ENCODE measurements at places on chromosomes 6 and 20. TPM values are rescaled to one million over a fixed set of nuclear protein-coding genes. Genes with fewer than 3 reads are reported as not detected.

DNA sequence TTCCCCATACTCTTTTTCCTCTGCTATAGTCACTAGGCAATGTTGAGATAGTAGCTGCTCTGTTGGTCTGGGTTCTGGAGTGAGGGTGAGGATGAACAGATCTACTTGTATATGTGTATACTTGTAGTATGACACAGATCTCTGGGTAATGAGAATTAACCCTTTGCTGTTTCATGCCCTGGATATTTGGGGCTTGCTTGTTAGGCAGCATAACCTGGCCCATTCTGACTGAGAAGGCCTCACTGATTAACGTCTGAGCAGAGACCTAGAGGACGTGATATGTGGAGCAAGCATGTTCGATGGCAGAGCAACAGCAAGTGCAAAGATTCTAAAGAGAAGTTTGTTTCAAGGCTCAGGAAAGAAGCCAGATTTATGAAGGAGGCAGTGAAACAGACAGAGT lies 94.4 kb downstream of the TRMT6 start:
- no peak overlapping the region for H3K27ac ChIP-seq
- no peak for DNase-seq
- peaks cover 6% of the 10 kb centered on the region for H3K4me1 ChIP-seq
- H3K4me3 ChIP-seq: no peak overlapping the region
- H3K27me3 ChIP-seq: no peaks in the 10 kb centered on the region

DNA sequence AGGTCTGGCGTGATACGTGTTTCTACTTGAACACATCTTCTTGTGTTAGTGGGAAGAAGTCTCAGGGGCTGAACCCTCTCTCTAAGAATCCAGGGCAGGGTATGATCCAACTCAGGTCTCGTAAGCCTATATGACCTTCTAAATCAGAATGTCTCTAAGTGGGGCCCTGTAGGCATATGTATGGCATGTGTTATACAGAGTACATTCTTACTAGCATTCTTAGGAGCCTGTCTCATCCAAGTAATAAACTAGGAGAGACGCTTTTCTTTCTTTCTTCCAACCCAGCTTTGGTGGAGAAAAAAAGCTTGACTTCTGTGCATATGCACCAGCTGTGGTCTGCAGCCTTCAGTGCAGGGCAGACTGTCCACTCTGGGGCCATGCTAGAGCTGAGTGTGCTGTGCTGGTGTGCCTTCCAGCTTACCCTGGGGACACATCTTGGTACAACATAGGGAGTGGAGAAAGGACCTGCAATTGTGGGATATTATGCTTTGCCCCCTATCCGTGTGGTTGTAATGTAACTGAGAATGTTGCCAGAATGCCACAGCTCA lies 47.3 kb downstream of the L3MBTL3 start:
- H3K4me3 ChIP-seq: no peak overlapping the region
- H3K27me3 ChIP-seq: no peaks in the 10 kb centered on the region
- peaks cover under 1% of the 10 kb centered on the region for H3K4me1 ChIP-seq
- DNase-seq: no peak
- peaks cover 18% of the 10 kb centered on the region for H3K36me3 ChIP-seq
- H3K27ac ChIP-seq: no peak overlapping the region

DNA sequence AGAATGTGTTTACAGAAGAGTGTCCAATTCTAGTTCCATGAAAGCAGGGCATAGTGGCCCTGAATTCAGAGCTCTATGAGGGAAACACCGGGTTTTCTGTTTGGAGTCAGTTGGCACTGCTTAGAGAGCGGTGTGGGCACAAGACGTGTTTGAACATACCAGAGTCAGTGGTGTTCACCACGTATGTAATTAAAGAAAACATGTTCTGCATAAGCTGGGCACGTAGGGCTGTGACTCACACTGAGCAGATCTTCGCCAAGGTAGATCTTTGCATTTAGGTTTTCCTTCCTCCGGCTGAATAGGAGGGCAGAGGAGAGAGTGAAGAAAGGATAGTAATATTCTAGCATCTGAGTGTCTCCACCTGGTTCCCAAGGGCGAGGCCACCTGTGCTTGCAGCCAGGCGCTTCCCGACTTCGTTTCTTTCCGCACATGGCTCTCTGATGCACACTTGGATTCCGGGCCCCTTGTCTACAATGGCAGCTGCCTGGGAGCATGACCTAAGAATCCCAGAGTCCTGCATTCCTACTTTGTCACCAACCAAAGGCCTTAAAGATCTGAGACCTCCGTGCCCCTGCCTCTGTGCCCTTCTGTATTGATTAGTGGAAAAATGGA lies 136.2 kb downstream of the ERMARD start:
- no peak for DNase-seq
- peaks cover 11% of the 10 kb centered on the region for H3K27me3 ChIP-seq
- H3K4me3 ChIP-seq: no peak overlapping the region
- H3K4me1 ChIP-seq: no peaks in the 10 kb centered on the region

DNA sequence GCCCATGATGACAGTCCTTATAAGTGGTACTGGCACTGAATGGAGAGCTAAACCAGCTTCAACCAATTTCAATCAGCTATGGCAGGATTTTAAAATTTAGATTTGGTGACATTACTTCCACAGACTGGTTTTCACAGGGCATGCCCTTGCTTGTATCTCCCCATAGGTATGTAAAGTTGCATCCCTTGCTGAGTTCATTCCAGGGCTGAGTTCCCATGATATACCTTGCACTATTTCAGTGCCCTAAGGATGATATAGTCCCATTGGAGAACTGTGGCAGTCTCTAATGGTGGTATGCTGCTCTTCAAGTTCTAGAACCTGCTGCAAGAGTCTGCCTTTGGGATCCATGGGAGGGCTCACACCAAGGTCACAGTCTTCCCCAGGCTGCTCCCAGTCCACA lies 232.7 kb upstream of the MOCS1 start:
- H3K27ac ChIP-seq: no peak overlapping the region
- no peaks in the 10 kb centered on the region for H3K36me3 ChIP-seq
- H3K27me3 ChIP-seq: no peaks in the 10 kb centered on the region
- no peak overlapping the region for H3K4me3 ChIP-seq
- DNase-seq: no peak

DNA sequence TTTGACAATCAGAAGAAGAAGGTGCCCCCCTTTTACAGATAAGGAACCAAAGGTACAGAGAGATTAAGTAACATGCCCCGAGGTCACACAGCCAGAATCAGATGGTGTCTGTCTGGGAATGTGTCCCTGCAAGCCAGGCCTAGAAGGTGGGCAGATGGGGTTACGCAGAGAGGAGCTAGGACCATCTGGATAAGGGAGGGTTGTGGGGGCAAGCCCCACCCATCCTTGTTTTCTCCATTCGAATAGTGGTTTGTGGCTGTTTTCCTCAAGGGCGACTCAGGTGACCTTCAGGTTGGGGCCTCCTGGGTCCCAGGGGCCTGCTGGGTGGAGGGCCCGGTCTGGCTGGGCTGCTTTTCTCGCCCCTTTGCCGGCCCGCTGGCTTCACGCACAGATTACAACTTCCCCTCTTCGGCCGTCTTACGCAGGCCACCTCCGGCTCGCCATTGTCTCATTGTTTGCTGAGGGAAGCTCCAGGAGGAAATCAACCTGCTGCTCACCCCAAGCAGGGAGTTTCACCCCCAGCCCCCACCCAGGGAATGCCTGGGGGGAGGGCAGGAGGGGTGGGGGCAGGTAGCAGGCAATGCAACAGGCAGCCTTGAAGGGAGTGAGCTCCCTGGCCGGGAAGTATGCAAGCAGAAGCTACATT lies 30.8 kb upstream of the CSNK2A1 start:
- no peak overlapping the region for H3K4me3 ChIP-seq
- DNase-seq: no peak
- no peaks in the 10 kb centered on the region for H3K4me1 ChIP-seq
- H3K27ac ChIP-seq: no peak overlapping the region
- peaks cover 28% of the 10 kb centered on the region for H3K27me3 ChIP-seq

DNA sequence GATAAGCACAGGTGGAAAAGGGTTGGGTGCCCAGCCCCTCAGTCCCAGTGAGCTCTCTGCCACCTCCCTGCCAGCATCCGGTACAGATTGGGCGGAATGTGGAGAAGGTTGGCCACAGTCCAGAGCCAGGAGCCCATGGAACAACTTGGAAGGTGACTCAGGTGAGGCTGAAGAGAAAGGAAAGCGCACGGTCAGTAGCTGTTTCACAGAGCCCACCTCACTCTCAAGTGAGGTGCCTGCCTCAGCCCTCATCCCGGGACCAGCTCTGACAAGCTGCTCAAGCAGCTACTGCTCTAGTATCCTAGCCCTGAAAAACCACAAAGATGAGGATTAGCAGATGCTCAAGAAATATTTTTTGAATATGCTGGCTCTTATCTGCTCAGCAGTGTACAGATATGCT lies 1.1 kb upstream of the MMP24OS start:
- H3K4me3 ChIP-seq: no peak overlapping the region
- H3K27me3 ChIP-seq: no peaks in the 10 kb centered on the region
- peak overlapping the region; percentile 52 for H3K27ac ChIP-seq
- no peak for DNase-seq

- H3K27me3 ChIP-seq: no peaks in the 10 kb centered on the region
- H3K36me3 ChIP-seq: peaks cover 1% of the 10 kb centered on the region
- H3K4me1 ChIP-seq: peaks cover 35% of the 10 kb centered on the region
These were observed 47.6 kb upstream of the MYL9 start for GRCh38 chr20:36493801-36494114.

- no peak for DNase-seq
- no peak overlapping the region for H3K27ac ChIP-seq
- H3K4me1 ChIP-seq: no peaks in the 10 kb centered on the region
- H3K36me3 ChIP-seq: no peaks in the 10 kb centered on the region
These were observed 634.3 kb upstream of the MAP3K7 start for GRCh38 chr6:91221072-91221720.

- no peaks in the 10 kb centered on the region for H3K36me3 ChIP-seq
- H3K27me3 ChIP-seq: peaks cover 8% of the 10 kb centered on the region
- no peak overlapping the region for H3K27ac ChIP-seq
- H3K4me3 ChIP-seq: no peak overlapping the region
- no peak for DNase-seq
- no peaks in the 10 kb centered on the region for H3K4me1 ChIP-seq
These were observed 157.6 kb upstream of the KCNQ5 start for GRCh38 chr6:72464246-72464645.

The XKR7 gene
- total RNA-seq: not detected

The PXDC1 gene
- 4.8 TPM for total RNA-seq

The SLC22A3 gene
- total RNA-seq: not detected

The DCBLD1 gene
- total RNA-seq: 4.4 TPM

Measured in activated CD4-positive, alpha-beta memory T cell treated with anti-CD3 and anti-CD28 coated beads for 36 hours (primary cell).